ENCODE measurements at places on chromosomes 12 and 14.

DNA sequence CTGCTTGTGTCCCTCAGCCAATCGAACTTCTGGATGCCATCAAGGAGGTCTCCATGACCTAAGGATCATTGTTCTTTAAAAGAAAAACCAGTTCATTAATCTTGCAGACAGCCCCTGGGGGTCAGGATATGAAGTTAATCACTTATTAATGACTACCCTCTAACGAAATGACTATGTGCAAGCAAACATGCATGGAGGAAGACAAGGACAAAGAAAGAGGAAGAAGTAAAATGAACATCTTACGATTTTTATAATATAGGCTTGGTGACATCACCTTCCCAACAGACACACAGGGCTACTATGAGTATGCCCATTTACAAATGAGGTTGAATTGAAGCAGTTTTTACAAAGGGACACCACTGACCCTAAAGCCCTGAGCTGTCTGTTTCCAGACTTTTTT, 111.1 kb upstream of the AMIGO2 start:
- no peak overlapping the region for H3K4me3 ChIP-seq
- no peak overlapping the region for H3K27ac ChIP-seq
- H3K36me3 ChIP-seq, result no peaks in the 10 kb centered on the region
- H3K27me3 ChIP-seq, result no peaks in the 10 kb centered on the region

- H3K4me3 ChIP-seq, result no peak overlapping the region
- no peaks in the 10 kb centered on the region for H3K4me1 ChIP-seq
- no peak overlapping the region for H3K27ac ChIP-seq
- no peak for DNase-seq
- no peaks in the 10 kb centered on the region for H3K27me3 ChIP-seq
These were observed 38.6 kb downstream of the FOXN4 start for GRCh38 chr12:109270494-109270893.

DNA sequence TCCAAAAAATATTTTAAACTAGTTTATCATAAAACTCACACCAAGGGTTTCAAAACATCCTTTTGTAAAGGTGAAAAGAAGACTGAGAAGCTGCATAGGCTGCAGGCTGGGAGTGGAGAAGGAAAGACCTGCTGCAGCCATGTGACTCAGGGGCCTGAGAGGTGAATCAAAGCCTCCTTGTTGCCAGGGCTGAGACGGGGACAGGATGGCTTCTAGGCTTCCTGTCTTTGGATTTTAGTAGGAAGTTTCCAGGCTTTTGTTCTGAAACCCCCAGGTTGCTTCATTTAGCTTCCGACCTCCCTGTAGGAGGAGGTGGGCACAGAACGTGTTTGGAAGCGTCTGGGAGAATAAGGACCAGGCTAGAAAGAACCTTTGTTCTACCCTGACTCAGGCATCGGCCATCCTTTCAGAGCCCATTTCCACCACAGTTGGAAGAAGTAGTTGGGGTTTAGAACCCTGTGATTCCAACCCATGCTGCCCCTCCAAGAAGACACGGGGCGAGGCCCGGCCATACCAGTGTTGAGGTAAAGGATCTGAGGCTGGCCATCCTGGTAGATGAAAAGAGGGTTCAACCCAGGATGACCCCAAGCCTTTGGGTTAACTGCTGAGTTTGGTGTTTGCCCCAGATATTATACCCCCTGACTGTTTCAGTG, 122.4 kb downstream of the SLC25A47 start:
- H3K4me1 ChIP-seq, result no peaks in the 10 kb centered on the region
- H3K4me3 ChIP-seq, result no peak overlapping the region
- no peak for DNase-seq

- H3K27ac ChIP-seq, result no peak overlapping the region
- H3K27me3 ChIP-seq, result no peaks in the 10 kb centered on the region
- no peak overlapping the region for H3K4me3 ChIP-seq
These were observed 28.8 kb upstream of the LMO3 start for GRCh38 chr12:16634786-16635185.

- no peaks in the 10 kb centered on the region for H3K4me1 ChIP-seq
- H3K27me3 ChIP-seq, result peaks cover 2% of the 10 kb centered on the region
- H3K27ac ChIP-seq, result no peak overlapping the region
- H3K36me3 ChIP-seq, result no peaks in the 10 kb centered on the region
- DNase-seq, result no peak
These were observed 5.9 kb downstream of the RIN3 start for GRCh38 chr14:92519246-92520101.

GRCh38 chr14:71166180-71166837, 259.1 kb downstream of the PCNX1 start:
- no peaks in the 10 kb centered on the region for H3K27me3 ChIP-seq
- no peak overlapping the region for H3K4me3 ChIP-seq
- peak; percentile 48 for DNase-seq

DNA sequence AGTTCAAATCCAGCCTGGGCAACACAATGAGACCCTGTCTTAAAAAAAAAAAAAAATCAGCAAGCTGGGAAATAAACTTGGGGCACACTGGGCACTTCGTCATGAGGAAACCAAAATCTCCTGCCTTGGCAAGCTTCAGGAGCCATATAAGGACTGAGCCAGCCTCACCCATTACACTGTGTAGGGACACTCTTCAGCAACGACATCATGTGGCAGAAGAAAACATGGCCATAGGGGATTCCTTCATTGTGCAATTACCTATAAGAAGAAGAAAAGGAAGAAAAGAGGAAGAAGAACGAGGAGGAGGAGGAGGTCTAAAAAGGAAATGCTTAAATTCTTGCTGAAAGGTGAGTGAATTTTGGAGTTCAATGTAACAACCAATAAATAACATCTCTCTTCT, 26.1 kb upstream of the IFNG start:
- no peak for DNase-seq
- H3K4me3 ChIP-seq, result no peak overlapping the region
- no peaks in the 10 kb centered on the region for H3K36me3 ChIP-seq
- H3K27me3 ChIP-seq, result no peaks in the 10 kb centered on the region
